Heart right ventricle (tissue), 16 donors: ENCODE measurements at places on chromosomes 12 and 14. TPM values are rescaled to one million over a fixed set of nuclear protein-coding genes. Genes with fewer than 3 reads are reported as not detected.

TMEM52B gene
- total RNA-seq, result not detected

LGALS3 gene
- total RNA-seq, result 163 TPM

ITPR2 gene
- total RNA-seq, result 13.0 TPM

DNA sequence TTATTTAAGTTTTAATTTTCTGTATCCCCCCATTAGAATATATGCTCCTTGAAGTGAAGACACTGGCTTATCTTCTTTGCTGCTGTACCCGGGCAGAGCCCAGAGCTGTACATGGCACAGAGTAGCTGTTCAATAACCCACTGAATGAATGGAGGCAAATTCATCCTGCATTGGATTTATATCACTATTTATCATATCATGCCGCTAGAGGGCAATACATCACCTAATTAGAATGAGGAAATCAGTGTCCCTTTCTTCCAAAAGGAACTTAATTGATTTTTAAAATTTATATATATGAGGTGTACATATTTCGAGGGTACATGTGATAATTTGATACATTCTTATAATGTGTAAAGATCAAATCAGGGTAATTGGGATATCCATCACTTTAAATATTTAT is 89.2 kb upstream of the TMEM260 start:
- no peaks in the 10 kb centered on the region for H3K27me3 ChIP-seq
- H3K27ac ChIP-seq, result no peak overlapping the region
- no peaks in the 10 kb centered on the region for H3K4me1 ChIP-seq
- no peak overlapping the region for H3K4me3 ChIP-seq

DNA sequence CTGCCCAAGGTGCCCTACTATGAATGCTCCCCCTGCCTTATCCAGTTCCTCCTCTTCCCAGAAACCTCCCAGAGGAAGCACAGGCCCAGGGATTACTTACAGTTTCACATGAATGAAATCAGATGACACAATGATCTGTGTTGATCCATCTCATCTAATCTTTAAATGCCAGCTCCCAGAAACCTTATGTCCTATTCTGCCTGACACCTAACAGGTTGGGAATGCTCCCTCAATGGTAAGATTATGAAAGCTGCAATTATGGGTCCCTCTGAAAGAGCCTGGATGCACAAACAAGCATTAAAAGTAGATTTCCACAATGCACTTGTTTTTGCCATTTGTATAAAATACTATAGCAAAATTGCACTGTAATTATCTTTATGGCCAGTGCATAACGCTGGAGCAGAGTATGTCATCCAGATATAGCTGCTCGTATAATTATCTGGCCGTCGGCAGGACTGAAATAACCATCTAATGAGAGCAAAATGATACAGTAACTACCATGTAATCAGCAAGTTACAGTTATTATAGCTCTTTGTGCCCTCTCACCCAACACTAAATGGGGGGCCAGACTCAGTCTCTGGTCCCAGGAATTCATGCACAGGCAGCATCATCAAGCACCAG is 4.4 kb upstream of the ZBTB39 start:
- peaks cover 28% of the 10 kb centered on the region for H3K27me3 ChIP-seq
- H3K4me1 ChIP-seq, result peaks cover under 1% of the 10 kb centered on the region
- no peak overlapping the region for H3K4me3 ChIP-seq
- DNase-seq, result no peak

DNA sequence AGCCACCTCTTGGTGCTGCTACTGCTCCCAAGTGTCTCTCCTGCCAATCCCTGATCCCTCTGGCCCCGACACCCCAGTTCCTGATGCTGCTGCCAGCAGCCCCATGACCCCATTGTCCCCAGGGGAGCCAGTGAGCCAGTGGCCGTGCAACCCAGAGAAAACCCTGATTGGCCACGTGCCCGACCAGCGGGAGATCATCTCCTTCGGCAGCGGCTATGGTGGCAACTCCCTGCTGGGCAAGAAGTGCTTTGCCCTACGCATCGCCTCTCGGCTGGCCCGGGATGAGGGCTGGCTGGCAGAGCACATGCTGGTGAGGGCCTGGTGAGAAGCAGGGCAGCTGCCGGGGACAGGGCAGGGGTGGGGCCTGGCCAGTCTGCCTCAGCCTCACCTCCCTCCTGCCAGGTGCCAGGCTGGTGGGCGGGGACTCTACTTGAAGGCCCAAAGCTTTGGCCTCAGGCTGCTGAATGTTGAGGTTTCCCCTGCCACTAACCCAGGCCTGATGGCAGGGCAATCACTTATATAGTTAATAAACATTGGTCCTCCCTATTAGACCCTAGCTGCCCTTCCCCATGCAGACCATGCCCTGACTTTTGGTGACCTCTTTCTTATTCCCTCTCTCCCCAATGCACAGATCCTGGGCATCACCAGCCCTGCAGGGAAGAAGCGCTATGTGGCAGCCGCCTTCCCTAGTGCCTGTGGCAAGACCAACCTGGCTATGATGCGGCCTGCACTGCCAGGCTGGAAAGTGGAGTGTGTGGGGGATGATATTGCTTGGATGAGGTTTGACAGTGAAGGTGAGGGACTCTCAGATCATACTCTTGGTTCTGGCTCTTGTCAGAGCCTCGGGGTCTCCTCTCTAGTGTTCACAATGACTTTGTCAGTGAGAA is 5.1 kb downstream of the PCK2 start:
- H3K4me3 ChIP-seq, result no peak overlapping the region
- no peak overlapping the region for H3K27ac ChIP-seq
- no peaks in the 10 kb centered on the region for H3K27me3 ChIP-seq
- H3K4me1 ChIP-seq, result no peaks in the 10 kb centered on the region

- H3K36me3 ChIP-seq, result peaks cover 10% of the 10 kb centered on the region
- peak; percentile 19 for DNase-seq
- H3K27ac ChIP-seq, result no peak overlapping the region
Measured at GRCh38 chr14:39368261-39368959, 63.8 kb downstream of the FBXO33 start.

GRCh38 chr14:87873741-87874140 is 119.2 kb downstream of the GALC start:
- peak overlapping the region; percentile 23 for H3K27ac ChIP-seq
- H3K27me3 ChIP-seq, result peaks cover 3% of the 10 kb centered on the region
- no peak overlapping the region for H3K4me3 ChIP-seq
- no peak for DNase-seq
- H3K4me1 ChIP-seq, result peaks cover 11% of the 10 kb centered on the region
